AG04449 (cell line): ENCODE measurements at places on chromosomes 2 and 18.

DNA sequence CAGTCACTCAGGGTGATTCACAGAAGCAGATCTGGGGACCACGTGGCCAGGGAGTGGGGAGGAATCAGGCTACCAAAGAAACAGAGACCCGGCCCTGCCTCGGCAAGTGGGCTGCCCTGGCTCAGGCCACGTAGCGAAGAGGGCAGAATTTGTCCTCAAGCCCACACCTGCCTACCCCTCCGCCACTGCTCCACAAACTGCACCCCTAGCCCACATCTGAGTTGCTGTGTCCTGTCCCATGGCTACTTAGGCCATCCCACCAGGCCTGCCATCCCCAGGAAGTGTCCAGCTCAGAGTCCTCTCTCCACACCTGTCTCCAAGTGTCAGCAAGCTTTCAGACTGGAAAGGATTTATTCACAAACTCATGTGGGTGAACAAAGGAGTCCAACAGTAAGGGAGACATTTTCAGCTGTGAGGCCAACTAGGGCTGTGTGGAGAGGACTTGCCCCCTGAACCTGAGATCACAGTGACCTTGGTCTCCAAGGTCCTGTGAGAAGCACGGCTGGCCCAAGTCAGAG lies 31.7 kb upstream of the ASPRV1 start:
- DNase-seq, result no peak

GRCh38 chr2:64637000-64637635 lies 16.6 kb downstream of the SERTAD2 start:
- no peak for DNase-seq

- DNase-seq, result no peak
Measured at GRCh38 chr2:95323347-95324155, 26.4 kb downstream of the KCNIP3 start.

- DNase-seq, result no peak
Measured at GRCh38 chr2:53989210-53989862, 18.5 kb upstream of the PSME4 start.

DNA sequence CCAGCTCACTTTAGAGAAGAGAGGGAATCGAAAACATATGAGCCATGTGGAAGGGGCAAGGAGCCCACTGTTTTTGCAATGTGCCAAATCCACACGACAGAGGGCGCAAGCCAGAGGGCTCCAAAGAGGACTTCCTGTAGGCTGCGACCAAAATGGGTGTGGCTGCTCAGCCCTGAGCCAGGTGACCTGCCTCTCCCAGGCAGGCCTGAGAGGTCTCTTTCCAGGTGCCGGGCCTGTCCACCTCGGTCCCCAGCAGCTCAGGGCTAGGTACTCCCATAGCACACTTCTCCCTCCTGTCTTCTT lies 153.8 kb downstream of the TTC32 start:
- DNase-seq, result no peak

GRCh38 chr18:48973731-48974130 lies 23.0 kb upstream of the SMAD7 start:
- no peak for DNase-seq

DNA sequence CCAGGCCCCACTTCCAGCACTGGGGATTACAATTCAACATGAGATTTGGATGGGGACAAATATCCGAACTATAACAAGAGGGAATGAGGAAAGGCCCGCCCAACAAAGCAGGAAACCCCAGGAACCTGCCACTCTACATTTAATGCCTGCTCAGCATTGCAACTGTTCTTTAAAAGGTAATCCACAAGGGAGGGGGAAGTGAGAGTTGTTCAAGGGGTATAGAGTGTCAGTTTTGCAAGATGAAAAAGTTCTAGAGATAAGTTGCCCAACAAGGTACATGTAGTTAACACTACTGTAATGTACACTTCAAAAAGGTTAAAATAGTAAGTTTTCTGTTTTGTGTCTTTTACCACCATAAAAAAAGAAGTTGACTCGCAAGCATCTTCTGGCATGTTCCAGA lies 137.6 kb downstream of the MBD2 start:
- DNase-seq, result no peak

GRCh38 chr2:236899950-236900640 lies 185.6 kb upstream of the COPS8 start:
- no peak for DNase-seq

DNA sequence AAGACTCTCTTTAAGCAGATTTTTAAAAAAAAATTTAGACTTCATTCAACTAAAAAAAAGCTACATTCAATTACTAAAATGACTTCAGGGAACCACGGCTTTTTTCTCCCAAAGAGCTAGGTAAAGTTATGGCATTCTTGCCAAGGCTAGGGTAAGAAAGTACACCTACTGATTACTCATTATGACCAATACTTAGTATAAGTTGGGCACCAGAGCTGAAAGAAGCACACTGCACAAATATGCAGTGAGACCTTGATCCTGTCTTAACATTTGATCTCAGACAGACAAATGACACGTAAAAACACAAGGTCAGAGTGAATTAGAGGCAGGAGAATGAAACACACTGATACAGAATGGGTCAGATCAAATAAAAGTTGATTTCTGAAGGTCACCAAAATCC lies 88.7 kb downstream of the THADA start:
- no peak for DNase-seq

DNA sequence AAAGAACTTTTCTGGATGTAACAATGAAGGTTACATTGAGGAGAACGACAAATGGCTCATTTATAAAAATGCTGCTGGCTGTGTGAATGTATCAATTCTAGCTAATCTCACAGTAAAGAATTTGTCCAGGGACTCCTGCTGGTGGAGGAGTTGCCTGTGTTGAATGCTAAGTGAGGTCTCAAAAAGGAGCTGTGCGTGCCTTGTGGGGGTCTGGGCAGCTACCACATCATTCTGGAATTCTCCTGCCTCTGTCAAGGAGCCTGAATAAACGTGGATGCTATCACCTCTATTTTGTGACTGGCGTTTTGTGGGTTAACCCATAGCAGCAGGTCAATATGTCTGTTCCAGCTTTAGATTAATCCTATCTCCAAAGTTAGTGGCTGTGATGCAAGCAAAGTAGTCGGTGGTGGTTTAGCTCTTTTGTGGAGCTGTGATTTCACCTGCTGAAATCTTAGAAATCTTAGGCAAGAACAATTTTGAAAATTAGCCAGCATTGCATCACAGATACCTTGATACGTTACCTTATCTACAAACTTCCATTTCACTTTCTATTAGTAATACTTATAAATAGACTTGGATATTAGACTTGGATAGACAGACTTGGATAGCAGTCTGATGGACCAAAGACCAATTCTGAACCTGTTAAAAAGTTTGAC lies 96.8 kb downstream of the MTCL1 start:
- no peak for DNase-seq

DNA sequence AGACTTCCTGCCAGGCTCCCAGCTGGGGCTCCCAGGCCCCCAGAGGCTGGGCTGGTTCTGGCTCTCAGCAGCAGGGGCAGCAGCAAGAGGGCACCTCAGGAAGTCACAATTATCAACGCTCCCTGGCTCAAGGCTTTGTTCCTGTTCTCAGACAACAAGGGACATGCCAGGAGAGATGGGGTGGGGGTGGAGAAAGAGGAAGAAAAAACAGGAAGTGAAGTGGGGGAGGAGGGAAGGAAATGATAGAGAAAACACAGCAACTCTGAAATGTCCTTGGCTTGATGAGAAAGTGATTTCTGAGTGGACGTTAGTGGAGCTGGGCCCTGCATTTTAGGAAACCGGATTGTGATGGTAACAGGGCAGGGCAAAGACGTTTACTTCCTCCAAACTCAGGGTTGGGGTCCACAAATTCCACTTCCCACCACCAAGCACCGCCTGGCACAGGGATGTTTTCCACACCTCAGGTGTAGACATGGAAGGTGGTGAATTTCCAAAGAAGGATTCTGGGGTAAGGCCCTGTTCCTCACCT lies 40.4 kb downstream of the CYRIA start:
- no peak for DNase-seq

DNA sequence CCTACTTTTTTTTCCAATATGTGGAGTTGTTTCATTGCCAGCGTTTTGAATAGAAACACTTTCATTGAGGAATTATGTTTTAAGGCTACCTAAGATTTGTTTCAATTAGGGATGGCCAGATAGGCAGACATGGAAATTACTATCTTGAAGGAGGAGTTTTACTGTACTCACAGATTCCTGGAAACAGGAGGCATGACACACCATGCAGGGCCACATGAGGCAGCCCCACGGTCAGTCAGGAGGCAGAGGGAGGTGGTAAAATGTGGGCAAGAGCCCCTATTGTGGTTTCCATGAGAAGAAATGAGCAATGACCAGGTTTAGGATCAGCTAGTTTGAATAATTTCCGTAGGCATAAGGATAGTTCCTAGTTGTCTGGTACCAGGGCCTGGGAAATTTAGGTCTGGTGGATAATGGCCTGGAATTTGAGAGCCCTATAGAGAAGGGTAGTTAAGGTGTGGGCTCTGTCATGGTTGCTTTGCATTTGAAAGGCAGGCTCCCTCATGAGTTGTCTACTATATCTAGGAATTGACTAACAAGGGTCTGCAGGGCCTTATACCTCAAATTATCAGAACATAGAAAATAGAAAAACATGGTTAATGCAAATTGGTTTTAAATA lies 360.0 kb upstream of the KCNJ3 start:
- no peak for DNase-seq

- DNase-seq, result no peak
Measured at GRCh38 chr18:76686737-76687231, 135.6 kb upstream of the ZNF236 start.

DNA sequence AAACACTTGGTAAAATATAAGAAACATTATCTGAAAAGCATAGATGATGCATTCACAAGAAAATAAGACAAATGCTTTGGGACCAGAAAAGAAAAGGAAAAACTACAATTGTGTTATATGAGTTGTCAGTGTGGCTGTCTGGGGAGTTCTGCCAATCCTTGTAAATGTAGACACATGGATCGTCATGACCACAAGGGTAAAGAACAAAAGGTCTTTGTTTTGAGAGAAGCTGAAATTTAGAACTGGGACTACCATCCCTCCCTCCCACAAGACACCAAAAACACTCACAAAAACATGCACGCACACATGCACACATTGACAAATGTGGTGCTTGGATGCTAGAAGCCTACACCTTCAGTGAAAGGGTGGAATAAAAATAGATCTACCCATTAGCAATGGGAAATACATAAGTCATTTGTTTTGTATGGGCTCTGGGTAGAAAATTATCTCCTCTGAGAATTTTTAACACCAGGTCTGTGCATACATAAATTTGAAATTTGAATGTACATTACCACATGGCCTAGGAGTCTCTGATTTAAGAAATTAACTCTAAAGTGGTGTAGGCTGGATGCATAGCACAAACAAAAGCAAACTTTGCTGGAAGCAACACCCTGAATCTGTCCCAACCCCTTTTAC lies 266.2 kb upstream of the SLC39A10 start:
- DNase-seq, result no peak

- DNase-seq, result peak; percentile 9
Measured at GRCh38 chr2:73172963-73173362, 29.4 kb upstream of the NOTO start.

DNA sequence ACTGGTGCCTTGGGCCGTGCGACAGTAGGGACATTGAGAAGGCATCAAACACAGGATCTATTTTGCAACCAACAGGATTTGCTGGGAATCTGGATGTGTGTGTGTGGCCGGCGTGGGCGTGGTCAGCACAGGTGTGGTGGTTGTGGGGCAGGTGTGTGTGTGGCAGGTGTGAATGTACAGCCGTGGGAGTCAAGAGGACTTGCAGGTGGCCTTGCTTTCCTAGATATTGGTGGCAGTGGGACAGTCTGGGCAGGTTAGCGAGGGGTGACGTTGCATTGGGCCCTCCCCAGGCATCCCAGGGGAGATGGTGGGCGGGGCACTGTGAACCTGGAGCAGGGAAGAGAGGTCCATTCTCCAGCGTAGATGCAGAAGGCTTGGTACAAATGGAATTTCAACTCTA lies 3.2 kb upstream of the LIMS2 start:
- no peak for DNase-seq

- no peak for DNase-seq
Measured at GRCh38 chr18:65257149-65257548, 493.7 kb upstream of the CDH7 start.

GRCh38 chr18:11981192-11981542 lies at the start of gene IMPA2:
Gene IMPA2, plus strand, starts transcription at chr18:11981507. Its CDS starts 163 bp downstream, at chr18:11981670.
- no peak for DNase-seq

DNA sequence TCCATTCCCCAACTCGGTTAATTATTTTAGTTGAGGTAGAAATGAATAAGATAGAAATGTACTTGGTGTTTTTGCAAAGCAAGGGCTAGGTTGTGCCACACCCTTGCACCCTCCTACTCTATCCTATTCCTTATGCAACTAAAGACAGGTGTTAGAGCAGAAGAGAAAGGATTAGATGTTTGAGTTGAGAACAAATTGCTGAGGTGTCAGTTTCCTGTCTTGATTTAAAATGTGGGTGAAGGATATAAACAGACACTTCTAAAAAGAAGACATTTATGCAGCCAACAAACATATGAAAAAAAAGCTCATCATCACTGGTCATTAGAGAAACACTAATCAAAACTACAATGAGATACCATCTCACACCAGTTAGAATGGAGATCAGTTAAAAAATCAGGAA lies 1256.2 kb downstream of the CNTNAP5 start:
- DNase-seq, result no peak

GRCh38 chr2:26541401-26542193 lies 63.7 kb upstream of the OTOF start:
- no peak for DNase-seq

DNA sequence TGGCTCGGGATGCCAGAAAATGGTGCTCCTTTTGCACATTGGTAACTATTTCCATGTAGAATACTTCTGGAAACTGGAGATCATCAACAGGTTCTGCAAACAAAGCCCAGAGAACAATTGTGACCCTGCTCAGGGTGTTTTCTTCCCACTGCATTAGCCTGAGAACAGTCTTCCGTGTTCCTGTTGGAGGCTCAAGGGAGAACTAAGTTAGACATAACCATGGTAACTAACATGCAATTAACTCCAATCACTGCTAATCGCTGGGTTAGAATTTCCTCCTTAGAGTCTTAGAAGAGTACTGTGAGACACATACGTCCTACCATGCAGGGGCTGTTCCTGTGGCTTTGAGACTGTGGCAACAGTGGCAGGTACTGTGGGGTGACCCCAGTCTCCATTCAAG lies 36.0 kb upstream of the PDIA6 start:
- DNase-seq, result no peak

DNA sequence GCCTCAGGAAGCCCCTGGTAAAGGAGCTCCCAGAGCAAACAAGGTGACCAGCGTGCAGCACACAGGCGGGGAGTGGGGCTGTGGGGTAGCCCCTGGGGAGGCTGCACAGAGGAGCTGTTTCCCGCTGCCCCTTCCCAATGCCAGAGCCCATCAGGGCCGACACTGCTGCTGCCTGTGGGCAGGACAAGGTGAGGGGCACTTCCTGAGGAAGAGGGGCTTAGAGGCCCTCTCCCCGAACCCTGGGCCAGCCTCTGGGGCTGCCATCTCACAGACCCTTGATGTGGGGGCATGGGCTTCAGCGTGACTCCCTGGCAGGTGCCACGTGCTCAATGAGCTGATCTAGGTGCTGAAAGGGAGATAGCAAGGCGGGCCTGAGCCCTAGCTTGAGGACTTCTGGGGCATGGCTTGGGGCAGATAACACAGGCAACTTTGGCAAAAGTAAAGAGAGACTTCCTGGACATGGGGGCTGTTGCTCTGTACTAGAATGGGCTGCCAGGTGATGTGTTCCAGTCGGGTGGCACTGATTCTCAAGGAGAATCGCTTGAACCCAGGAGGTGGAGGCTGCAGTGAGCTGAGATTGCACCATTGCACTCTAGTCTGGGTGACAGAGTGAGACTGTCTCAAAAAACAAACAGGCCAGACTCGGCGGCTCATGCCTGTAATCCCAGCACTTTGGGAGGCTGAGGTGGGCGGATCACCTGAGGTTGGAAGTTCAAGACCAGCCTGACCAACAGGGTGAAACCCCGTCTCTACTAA lies 9.9 kb upstream of the KLF11 start:
- DNase-seq, result no peak

GRCh38 chr2:43087413-43087812 lies 139.0 kb downstream of the ZFP36L2 start:
- DNase-seq, result no peak
